Motor neuron (in vitro differentiated cells): ENCODE measurements at places on chromosomes 12 and 14.

- no peak for ATAC-seq
Measured at GRCh38 chr14:105397350-105397931, 897 bp upstream of the TEX22 start.

GRCh38 chr12:119835068-119835467 lies 42.1 kb downstream of the CIT start:
- no peak for ATAC-seq

DNA sequence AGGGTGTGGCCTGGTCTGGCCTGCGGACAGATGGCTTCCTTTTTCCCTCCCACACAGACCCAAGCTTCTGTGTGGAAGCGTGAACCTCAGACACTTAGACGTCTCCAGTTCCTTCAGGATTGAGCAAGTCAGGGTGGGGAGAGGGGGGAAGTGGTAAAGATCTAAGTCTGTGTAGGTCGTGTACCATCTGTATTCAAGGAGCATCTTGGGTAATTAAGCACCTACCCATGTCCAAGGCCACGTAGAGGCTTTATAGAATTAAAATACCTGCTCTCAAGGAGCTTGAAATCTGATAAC lies 1.7 kb downstream of the AVIL start:
- peak; percentile 18 for ATAC-seq

GRCh38 chr12:125220404-125221273 lies 155.4 kb downstream of the AACS start:
- ATAC-seq, result no peak

DNA sequence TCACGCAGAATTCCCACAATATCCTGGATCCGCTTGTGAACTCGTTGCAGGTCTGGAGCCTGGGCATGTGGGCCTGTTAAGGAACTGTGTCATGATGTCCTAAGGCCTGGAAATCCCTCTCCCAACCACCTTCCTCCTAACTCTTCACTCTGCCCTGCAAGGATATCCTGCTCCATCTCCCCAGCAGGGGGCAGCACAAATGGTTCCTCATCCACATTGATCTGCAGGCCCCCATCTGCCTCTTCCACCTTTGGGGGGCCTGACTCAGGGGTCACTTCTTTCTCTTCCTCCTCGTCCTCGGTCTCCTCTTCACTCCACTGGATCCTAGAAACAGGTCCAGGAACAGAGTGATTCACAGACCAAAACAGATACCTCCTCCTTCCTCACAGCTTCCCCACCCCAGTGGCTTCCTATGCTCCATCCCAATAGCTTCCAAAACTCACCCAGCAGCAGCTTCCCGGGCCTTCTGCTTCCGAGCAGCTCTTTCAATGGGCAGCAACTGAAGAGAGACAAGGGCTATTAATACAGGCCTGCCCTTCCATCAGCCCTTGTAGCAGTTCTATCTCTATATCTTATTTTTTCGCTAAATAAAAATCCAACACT lies 4.5 kb downstream of the NOP2 start:
- ATAC-seq, result peak; percentile 9

GRCh38 chr12:110555577-110556406 lies 27.3 kb downstream of the PPTC7 start:
- peak; percentile 90 for ATAC-seq

DNA sequence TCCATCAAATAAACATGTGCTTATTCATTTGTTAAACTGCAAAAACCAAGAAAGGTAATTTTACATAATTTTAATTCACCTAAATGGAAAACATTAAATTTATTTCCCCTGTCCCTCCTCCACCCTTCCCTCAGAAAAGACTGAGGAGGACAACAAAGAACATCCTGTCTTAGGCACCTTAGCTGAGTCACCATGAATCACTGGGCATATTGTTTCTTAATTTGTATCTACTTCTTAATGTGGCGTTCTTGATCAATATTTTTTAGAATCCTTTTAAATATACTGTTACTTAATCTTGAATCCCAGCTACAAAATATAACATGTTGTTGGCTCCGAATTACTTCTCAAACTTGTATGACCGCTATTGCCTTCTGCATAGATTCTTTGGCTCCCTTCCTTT lies 23.5 kb downstream of the SIX6 start:
- no peak for ATAC-seq

GRCh38 chr14:89164168-89165073 lies 252.6 kb downstream of the FOXN3 start:
- no peak for ATAC-seq

- ATAC-seq, result peak; percentile 11
Measured at GRCh38 chr12:12835378-12836146, 22.4 kb downstream of the DDX47 start.

- no peak for ATAC-seq
Measured at GRCh38 chr14:92400579-92401444, 77.8 kb downstream of the SLC24A4 start.

GRCh38 chr14:78143489-78144145 lies 26.6 kb upstream of the NRXN3 start:
- peak; percentile 83 for ATAC-seq

GRCh38 chr14:68950111-68950510 lies 29.0 kb downstream of the ACTN1 start:
- ATAC-seq, result no peak

DNA sequence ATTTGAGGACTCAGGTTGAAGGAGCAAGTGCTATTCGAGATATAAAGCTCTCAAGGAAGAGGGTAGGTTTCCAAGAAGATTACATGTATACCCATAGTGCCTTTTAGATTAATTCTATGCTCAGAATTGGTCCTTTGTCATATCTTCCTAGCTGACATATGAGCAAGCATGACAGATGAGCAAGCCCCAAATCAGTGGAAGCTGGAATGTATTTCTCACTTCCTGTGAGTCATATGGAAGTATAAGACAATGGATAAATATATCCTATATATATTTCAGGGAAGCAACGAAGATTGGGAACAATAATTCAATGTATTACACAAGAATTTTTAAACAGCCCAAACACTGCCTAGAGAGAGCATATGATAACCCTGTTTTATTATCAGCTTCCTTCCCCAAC lies 674.1 kb upstream of the ATXN7L3B start:
- no peak for ATAC-seq

GRCh38 chr12:26906704-26907103 lies 31.1 kb downstream of the INTS13 start:
- no peak for ATAC-seq

DNA sequence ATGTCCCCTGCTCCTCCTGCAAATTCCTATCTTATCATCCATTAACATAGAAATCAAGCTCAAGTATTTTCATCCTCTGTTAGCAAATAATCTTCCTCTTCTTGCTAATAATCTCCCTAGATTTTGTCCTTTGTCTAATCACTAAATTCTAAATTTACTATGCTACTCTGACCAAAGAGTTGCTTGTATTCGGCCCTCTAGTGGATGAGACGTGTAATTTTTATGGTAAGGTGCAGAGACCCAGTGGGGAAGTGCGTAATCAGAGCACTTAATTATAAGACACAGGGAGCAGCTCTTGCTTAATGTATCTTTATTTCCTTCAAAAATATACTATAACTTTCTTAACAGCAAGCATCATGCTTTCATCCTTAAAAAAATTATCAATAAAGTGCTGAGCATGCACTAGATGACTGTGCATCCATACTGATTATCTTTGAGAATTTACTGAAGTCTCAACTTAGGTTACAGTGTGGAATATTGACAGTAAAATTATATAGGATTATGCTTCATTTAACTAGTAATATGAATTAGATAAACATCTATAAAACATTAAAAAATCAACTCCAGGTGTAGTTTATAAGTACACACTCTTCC lies 212.6 kb downstream of the SLC16A7 start:
- no peak for ATAC-seq

- ATAC-seq, result no peak
Measured at GRCh38 chr14:37596790-37597472, 1.5 kb downstream of the TTC6 start.

- ATAC-seq, result no peak
Measured at GRCh38 chr12:117507548-117507947, 146.1 kb upstream of the NOS1 start.
